ENCODE measurements at places on chromosomes 6 and 20.

- no peak for DNase-seq
Measured at GRCh38 chr6:159427771-159428170, 258.6 kb downstream of the FNDC1 start.

DNA sequence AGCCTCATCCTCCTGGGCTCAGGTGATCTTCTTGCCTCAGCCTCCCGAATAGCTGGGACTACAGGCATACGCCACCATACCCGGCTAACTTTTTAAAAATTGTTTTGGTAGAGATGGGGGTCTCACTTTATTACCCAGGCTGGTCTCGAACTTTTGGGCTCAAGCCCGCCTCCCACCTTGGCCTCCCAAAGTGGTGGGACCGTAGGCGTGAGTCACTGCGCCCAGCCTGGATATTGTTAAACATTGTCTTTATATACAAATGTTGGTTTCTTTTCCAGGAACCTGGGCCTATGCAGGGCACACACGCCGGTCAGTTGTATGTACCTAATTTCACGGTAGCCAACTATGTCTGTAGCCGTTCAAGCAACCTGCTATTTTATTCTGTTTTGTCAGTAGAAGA is 60.1 kb downstream of the SYNJ2 start:
- DNase-seq: no peak

DNA sequence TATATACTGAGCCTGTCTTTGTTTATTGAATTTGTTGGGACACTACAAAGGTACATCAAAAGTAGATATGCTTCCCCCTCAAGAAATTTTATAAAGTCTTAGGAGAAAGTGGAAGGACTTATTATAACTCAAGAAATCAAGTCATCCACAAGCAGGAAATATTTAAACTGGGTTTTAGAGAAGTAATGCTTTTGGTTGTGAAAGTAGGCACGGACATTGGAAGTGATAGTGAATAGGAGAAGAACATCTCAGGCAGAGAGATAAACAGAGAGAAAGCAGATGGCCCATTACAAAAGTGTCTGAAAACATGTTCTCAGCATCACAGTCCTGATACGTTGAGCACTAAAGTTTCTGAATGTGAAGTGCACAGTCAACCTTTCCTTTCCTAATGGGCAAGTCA is 415.6 kb upstream of the RNF217 start:
- DNase-seq: no peak

- no peak for DNase-seq
Measured at GRCh38 chr6:140052736-140053729, 678.6 kb upstream of the CITED2 start.

GRCh38 chr6:145669627-145670034 is 65.7 kb downstream of the EPM2A start:
- no peak for DNase-seq

- DNase-seq: no peak
Measured at GRCh38 chr6:133218852-133219251, 22.3 kb upstream of the EYA4 start.
